Endodermal cell (in vitro differentiated cells): ENCODE measurements at places on chromosomes 3 and 15. TPM values are rescaled to one million over a fixed set of nuclear protein-coding genes. Genes with fewer than 3 reads are reported as not detected.

GNAT1 gene
- total RNA-seq, result 0.42 to 2.1 TPM in 2 of 3 replicates, not detected in the other

GRCh38 chr3:101104321-101104720 is 111.1 kb upstream of the ABI3BP start:
- H3K27ac ChIP-seq, result no peak overlapping the region
- H3K4me3 ChIP-seq, result no peak overlapping the region
- DNase-seq, result no peak
- H3K27me3 ChIP-seq, result no peaks in the 10 kb centered on the region
- H3K36me3 ChIP-seq, result no peaks in the 10 kb centered on the region

- no peak overlapping the region for H3K27ac ChIP-seq
- H3K4me3 ChIP-seq, result no peak overlapping the region
- DNase-seq, result no peak
- H3K27me3 ChIP-seq, result no peaks in the 10 kb centered on the region
- no peaks in the 10 kb centered on the region for H3K4me1 ChIP-seq
Observed at GRCh38 chr3:112871735-112872134, 25.1 kb upstream of the CD200R1L start.

CXCR6 gene
- not detected in 2 replicates for total RNA-seq

- no peaks in the 10 kb centered on the region for H3K36me3 ChIP-seq
- H3K4me1 ChIP-seq, result no peaks in the 10 kb centered on the region
- H3K27ac ChIP-seq, result no peak overlapping the region
- DNase-seq, result no peak
Observed at GRCh38 chr3:134592806-134593205, 58.0 kb downstream of the KY start.

GRCh38 chr3:156619376-156619775 is 55.0 kb upstream of the TIPARP start:
- no peaks in the 10 kb centered on the region for H3K27me3 ChIP-seq
- no peak overlapping the region for H3K27ac ChIP-seq
- no peak for DNase-seq

GRCh38 chr3:24048843-24049242 is 103.8 kb downstream of the NR1D2 start:
- no peaks in the 10 kb centered on the region for H3K36me3 ChIP-seq
- no peak overlapping the region for H3K4me3 ChIP-seq
- H3K27me3 ChIP-seq, result no peaks in the 10 kb centered on the region
- DNase-seq, result no peak

SPSB4 gene
- 2.3 to 8.4 TPM (median 7.5 TPM) in 3 replicates for total RNA-seq
